ENCODE measurements at places on chromosomes 12 and 14.
A peak's percentile ranks its signal among the peaks of the same experiment; 100 is the strongest.

- no peak for DNase-seq
Observed at GRCh38 chr14:29937116-29937515, 9.5 kb upstream of the PRKD1 start.

DNA sequence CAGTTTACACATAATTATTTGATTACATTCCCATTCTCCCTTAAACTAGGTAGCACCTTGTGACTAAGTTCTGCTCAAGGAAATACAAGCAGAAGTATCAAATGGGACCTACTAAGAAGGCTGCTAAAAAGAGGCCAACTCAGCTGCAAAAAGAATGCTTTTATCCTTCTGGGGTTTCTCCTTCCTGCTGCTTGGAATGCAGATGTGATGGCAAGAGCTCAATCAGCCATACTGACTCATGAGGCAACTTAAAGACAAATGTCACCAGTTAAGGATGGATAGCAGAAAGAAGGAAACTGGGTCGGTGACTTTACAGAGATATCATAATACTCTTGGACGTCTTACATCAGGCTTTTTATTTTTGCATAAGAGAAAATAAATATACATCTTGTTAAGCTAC, 38.0 kb upstream of the RAP1B start:
- DNase-seq = no peak

GRCh38 chr12:20196767-20197166, 171.6 kb upstream of the PDE3A start:
- DNase-seq = no peak

DNA sequence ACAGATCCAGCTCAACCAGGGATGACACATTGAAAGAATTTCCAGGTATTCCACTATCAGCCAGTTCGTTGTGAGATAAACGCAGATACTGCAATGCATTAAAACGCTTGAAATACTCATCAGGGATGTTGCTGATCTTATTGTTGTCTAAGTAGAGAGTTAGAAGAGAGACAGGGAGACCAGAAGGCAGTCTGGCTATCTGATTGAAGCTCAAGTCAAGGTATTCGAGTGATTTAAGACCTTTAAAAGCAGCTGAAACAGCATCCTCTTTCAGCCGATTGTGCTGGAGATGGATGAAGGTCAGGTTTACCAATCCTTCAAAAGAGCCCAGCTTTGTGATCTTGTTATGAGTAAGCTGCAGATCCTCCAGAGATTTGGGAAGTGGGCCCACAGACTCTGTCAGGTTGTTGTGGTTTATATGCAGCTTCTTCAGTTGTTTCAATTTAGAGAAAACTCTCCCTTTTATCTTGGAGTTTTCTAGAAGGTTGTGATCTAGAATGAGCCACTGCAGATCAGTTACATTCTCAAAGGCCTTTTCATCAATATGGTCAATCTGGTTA, 3.0 kb downstream of the LUM start:
- no peak for DNase-seq

GRCh38 chr14:64860039-64860438, 19.7 kb downstream of the SPTB start:
- no peak for DNase-seq

- peak; percentile 83 for DNase-seq
Observed at GRCh38 chr12:120710031-120710804, at the start of gene UNC119B. UNC119B (plus strand) TSS chr12:120710458; CDS start chr12:120710475, 17 bp downstream.

DNA sequence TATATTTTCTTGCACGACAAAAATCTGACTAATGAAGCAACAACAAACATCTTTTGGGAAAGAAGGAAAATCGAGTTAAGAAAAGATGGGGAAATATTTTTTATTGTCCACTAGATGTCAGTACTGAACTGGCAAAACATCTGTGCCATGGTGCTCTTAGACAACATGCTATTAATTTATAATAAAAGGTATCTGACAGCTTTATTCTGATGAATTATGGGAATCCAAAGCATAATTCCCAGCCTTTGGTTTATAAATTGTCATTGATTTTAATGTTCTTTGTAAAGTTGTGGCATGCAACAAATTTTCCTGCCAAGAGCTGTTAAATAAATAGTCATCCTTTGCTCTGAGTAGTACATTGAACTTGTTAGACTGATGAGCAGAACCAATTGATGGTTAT, 231.2 kb downstream of the ETNK1 start:
- peak; percentile 32 for DNase-seq

DNA sequence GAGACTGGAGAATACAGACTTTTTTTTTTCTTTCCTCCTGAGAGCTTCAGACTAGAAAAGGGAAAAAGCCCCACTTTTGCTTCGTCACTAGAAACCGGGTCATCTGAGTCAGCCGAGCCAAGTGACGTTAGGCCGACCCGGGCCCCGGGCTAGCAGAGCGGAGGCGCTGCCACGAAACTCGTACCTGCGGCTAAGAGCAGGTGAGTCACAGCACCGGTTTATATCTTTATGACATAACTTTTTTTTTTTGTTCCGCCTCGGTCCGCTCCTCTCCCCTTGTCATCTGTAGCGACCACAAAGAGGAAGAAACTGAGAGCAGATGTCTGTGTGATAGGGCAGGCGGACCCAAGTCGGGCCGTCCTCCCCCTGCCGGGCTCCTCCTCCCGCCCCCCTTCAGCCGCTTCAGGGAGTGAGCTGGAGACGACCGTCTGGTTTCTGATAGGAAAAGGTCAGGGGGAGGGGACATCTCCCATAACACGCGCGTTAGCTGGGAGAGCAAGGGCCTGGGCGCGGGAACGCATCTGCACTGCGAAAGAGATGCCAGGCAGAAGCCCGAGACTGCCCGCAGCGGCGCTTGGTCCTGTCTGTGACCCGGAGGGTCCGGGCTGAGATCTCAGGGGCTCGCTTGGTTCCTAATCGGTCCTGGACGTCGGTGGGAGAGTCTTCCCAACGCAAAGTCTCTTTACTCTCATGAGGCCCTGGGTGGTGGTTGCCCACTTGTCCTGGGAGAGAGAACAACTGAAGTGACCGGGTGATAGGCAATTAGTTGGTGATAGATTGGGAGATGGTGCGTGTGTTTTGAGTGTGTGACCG, 586 bp downstream of the TTC6 start:
- DNase-seq = peak; percentile 36

DNA sequence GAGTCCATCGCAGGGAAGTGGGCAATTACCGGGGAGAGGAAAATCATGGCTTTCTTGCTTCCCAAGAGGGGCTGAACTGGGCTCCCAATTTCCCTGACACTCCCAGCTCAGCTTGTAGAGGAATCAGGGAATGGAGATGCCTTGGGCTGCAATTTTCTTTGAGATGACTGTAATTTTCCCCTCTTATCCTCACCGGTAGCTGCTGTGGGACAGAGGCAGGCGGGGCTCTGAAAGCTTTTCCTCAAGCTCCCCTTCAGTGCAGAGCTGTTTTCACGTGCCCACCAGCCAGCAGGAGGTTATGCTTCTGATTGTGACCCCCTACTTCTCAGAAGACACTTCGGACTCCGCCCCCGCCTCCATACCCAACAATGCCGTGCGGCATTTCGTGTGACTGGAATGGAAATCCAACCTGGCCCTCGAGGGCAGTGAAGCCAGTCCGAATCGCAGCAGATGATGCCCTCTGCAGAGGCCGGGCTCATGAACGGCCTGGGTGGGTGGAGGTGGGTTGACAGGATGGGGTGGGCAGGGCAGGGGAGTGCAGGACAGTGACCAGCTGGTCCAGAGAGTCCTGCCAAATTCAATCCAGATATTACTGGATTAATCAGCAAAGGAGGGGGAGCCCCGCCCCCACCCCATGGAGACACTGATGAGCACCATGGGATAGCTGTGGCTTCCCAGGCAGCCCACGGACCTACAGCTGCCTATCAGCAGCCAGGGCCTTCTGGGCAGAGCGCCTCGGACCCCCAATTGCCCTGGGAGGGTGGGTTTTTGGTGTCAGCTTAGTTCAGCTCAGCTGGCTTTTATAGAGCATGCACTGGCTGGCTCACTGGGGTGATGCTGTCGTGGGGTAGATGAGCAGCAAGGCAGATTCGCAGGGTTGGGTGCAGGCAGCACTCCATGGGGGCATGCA, 37.6 kb downstream of the RTL1 start:
- no peak for DNase-seq

DNA sequence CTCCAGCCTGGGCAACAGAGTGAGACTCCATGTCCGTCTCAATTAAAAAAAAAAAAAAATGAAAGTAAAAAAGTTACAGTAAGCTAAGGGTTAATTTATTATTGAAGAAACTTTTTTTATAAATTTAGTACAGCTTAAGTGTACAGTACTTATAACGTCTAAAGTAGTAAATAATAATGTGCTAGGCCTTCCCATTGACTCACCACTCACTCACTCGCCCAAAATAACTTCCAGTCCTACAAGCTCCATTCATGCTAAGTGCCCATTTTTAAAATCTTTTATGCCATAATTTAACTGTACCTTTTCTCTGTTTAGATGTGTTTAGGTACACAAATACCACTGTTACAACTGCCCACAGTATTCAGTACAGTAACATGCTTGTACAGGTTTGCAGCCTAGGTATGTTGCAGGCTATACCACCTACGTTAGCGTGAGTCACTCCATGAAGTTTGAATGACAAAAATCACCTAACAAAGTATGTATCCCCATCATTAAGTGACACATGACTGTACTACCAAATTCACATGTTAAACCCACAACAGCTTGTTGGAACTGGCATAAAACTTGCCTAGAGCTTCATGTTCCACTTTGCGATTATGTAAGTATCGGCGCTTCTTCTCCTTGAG, 10.7 kb downstream of the KANSL2 start:
- no peak for DNase-seq

DNA sequence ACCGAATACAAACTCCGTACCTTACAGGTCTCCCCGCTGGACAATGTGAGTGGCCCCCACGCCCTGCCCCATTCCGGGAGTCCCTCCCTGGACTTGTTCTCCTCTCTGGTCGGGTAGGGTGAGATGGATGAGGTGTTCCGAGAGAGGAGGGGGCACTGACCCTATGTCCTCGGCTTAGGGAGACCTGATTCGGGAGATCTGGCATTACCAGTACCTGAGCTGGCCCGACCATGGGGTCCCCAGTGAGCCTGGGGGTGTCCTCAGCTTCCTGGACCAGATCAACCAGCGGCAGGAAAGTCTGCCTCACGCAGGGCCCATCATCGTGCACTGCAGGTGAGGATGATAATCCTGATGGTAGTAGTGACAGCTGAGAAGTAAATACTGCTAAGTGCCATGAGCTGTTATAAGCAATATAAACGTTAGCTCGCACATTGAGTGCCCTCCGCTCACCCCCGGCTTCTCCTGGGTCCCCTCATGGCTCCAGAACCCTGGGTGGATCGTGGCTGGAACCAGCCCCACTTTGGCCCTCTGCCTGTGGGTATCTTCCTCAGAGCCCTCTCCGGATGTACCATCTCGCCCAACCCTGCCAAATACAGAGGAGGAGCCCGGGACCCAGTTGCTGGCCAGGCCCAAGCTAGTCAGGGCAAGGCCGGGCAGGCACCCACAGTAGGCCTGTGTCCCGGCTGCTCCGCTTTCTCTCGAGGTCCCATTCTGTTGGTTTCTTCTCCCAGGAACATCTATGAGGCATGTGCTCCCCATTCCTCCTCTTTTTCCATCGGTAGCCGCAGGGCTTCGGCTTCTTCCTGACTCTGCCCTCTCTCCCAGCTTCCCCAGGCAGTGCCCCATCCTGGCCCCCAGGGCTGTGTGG, 6.8 kb downstream of the PTPN6 start:
- DNase-seq = no peak

GRCh38 chr14:90489916-90490719, 93.3 kb downstream of the CALM1 start:
- DNase-seq = no peak

GRCh38 chr12:19299765-19300164, 139.5 kb upstream of the AEBP2 start:
- no peak for DNase-seq

- DNase-seq = no peak
Observed at GRCh38 chr12:122437656-122438121, 15.2 kb upstream of the CLIP1 start.

GRCh38 chr14:25516838-25517237, 466.9 kb upstream of the STXBP6 start:
- DNase-seq = no peak

GRCh38 chr14:64636208-64636979, 67.8 kb upstream of the PLEKHG3 start:
- peak; percentile 80 for DNase-seq

DNA sequence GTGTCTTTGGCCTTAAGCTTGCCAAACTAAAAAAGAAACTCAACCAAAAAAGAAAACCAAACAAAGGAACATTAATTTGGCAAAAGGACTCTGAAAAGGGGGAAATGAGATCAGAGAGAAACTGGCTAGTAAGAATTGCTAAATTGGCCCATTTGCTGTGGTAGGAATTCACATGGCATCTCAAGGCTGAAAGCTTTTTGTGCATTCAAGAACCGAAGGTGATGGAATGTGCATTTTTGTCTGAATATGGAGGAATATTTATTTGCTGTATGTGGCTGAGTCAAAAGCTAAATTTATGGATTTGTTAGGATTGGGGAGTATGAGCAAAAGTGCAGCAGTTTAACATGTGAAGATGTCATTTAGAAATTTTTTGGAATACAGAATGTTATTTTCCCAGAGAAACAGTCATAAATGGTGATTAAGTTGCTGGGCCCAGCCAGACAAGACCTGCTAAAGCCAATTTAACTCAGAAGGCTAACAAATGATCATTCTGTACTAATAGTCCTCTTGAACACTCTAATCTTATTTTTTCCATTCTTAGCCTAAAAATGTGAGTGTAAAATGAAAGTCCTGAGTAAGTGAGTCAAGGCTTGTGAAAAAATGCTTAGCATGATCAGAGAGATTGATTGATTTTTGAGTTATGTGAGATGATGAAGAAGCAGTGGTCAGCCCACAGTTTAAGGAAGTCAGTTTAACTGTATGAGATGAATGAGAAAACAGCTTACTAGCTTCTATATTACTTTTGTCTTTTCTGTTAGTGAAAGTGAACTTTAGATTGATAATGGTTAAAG, 94.1 kb downstream of the ANO6 start:
- no peak for DNase-seq

DNA sequence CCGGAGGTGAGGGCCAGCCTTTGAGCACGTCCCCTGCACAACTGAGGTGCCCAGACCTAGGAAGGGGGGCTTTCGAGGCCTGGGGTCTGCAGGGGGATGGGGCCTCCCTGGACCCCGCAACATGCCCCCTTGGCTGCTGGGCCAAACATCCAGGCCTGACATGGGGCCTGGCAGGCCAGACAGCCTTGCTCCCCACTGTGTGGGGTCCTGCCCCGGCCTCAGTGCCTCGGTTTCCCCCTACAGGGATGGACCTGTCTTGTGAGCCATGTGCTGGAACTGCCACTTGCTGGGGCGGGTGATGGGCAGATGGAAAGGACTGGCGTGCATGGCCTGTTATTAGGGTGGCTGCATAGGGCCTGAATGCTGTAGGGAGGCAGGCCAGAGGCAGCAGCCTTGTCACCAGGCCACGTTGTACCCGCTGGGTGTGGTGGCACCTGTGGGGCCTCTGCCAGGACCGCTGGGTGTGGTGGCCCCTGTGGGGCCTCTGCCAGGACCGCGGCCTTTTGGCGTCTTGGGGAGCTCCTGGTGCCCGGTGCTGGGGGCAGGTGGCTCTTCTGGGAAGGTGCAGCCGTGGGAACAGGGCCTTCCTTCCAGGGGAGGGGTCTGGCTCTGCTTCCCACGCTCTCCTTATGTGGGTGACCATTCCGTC, 20.4 kb downstream of the ASPG start:
- no peak for DNase-seq

- no peak for DNase-seq
Observed at GRCh38 chr12:89129167-89129870, 223.0 kb downstream of the DUSP6 start.

- no peak for DNase-seq
Observed at GRCh38 chr12:104197264-104197663, 18.3 kb upstream of the TXNRD1 start.

GRCh38 chr12:10247436-10248058, 34.9 kb downstream of the GABARAPL1 start:
- no peak for DNase-seq
